ENCODE measurements at places on chromosomes 16 and 17. TPM values are rescaled to one million over a fixed set of nuclear protein-coding genes. Genes with fewer than 3 reads are reported as not detected.

- DNase-seq: peak; percentile 34
These were observed 26.0 kb downstream of the NGFR start for GRCh38 chr17:49521088-49521450.

- DNase-seq: no peak
These were observed 225.8 kb downstream of the PMP22 start for GRCh38 chr17:15039366-15039765.

DNA sequence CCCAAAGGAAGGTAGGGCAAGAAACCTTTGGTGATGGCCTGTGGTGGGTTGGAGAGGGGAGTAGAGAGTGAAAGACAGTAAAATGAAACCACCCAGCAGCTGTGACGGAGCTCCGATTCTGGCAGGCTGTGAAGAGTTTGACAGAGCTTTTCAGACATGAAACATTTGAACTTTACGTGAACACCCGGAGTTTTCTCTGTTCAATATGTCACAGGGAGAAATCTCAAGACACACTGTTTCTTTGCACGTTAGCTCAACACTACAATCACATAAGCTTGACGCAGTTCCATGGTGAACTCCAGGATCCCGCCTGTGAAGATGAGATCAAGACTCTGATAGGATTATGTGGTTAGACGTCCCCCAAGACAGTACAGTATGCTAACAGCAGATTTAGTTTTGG is 79.6 kb upstream of the CDH11 start:
- no peak for DNase-seq

- DNase-seq: no peak
These were observed 80.6 kb downstream of the CA4 start for GRCh38 chr17:60230358-60230757.

The BRCA1 gene
- total RNA-seq: 9.7 TPM

The SNN gene
- 23.6 TPM for total RNA-seq

GRCh38 chr16:29983420-29984136 is 9.9 kb downstream of the TAOK2 start:
- DNase-seq: no peak

DNA sequence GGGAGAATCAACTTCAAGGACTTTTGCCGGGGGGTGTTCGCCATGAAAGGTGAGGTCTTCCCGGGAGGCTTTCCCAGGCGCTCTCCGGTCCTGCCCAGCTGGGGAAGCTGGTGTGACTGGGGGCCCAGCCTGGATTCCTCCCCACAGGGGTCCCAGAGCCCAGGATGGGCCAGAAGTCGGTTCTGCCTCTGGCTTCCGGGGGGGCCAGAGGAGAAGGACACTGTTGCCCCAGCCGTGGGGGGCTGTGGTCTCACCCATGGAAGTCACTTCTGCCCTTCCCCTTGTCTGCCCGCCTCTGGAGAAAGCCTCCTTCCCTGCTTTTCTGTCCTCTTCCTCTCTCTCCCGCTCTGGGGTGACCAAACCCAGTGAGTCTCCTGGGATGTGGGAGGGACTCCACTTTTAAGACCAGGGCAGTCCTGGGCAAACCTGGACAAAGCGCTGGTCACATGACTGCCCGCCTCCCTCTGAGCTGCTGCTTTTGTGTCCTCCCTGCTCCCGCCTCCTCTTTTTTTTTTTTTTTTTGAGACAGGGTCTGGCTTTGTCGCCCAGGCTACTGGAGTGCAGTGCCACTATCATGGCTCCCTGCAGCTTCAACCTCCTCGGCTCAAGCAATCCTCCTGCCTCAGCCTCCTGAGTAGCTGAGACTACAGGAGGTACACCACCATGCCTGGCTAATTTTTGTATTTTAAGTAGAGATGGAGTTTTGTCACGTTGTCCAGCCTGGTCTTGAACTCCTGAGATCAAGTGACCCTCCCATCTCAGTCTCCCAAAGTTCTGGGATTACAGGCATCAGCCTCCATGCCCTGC is 40.6 kb downstream of the RAB11FIP4 start:
- no peak for DNase-seq

The SLC12A3 gene
- not detected for total RNA-seq

GRCh38 chr16:50939356-50939755 is 197.5 kb downstream of the CYLD start:
- DNase-seq: no peak

DNA sequence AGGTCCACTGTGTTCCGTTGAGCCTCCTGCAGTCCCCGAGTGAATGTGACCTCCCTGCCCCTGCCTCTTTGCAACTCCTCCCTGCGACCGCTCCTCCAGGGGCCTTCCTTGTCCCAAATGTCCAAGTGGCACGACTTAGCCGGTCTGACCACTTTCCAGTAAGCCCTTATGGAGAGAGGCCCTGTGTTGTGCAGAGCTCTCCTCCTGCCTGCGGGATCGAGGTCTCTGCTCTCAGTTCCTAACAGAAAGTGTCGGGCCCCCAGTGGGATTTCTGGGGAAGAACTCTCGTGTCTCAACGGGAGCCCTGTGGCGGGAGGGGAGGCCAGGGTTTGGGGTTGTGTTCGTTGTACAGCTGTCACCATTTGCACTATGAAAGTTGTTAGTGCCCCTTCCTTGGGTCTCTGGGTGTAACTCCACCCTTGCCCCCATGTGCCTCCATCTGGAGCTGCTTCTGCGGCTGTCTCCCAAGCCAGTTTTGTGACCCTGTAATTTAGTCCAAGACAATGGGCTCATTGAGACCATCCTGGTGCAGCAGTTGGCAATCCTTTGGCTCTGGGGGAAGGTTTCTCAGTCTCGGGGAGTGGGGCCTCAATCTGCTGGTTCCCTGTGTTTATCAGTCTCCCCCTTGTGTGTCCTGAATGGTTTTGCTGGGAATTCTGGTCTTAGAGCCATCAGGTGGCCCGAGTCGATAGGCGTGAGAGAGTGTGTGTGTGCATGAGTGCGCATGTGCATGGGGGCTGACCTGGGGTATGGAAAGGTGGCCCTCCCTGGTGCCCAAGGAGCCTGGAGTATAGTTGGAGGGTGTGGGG is 234.5 kb downstream of the SEC14L1 start:
- DNase-seq: no peak

GRCh38 chr16:20396846-20397467 is 7.6 kb downstream of the PDILT start:
- no peak for DNase-seq

The CCDC47 gene
- total RNA-seq: 94.9 TPM

The DDX5 gene
- 1,008 TPM for total RNA-seq

DNA sequence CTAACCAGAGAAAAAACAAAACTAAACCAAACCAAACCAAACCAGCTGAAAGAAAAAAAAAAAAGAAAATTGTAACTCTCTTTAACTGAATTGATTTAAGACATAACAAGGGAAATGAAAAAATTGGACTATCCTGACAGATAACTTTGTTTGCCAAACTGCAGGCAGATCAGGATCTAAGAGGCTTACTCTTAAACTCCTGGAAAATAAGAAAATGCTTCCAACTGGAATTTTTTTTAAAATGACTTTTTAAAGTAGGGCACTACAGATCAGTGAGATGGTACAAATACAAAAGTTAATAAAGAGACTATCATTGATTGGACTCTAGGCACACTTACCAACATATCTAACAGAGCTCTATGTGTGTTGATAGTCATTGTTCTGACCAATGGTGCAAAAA is 125.5 kb upstream of the KCNJ16 start:
- DNase-seq: no peak

The ASPHD1 gene
- total RNA-seq: 1.2 TPM
